CD4-positive, alpha-beta T cell treated with Interleukin-17A for 1 hour (primary cell): ENCODE measurements at places on chromosomes 6 and 20.

DNA sequence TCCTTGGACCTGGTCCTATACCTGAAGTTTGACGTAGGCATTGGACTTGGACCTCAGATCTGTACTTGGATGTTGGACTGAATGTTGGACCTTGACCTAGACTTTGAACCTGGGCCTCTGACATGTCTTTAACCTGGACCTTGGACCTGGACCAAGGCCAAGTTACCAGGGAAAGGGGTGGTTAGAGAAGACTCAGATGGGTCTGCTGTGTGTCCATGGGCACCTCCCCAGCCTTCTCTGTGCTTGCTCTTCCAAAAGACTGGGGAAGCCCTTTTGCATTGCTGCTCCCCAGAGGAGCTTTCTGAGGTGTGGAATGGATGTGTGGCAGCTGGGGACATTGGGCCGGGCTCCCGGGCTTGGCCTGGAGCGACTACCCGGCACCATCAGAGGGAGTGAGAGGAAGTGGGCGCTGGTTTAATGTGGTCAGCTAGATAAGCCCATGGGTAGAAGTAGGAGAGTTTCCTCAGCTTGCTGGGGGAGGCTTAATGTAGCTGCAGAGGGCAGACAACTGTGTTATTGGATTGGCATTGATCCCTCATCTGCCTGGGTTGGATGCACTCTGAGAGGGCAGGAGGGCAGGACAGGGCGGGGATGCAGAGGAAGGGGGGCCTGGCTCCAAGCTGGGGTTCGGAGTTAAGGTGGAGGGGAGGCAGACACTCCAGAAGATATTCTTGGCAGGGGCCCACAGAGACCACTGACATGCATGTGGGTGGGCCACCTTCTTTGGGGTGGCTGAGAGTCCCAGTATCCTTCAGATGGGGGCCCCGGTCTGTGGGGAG lies 4.2 kb downstream of the SCRT2 start:
- DNase-seq: no peak

GRCh38 chr6:93059911-93060310 lies 359.4 kb downstream of the EPHA7 start:
- no peak for DNase-seq

GRCh38 chr6:167791780-167792478 lies 34.8 kb upstream of the AFDN start:
- no peak for DNase-seq

- DNase-seq: no peak
These were observed 67.4 kb downstream of the STMND1 start for GRCh38 chr6:17169291-17169690.

DNA sequence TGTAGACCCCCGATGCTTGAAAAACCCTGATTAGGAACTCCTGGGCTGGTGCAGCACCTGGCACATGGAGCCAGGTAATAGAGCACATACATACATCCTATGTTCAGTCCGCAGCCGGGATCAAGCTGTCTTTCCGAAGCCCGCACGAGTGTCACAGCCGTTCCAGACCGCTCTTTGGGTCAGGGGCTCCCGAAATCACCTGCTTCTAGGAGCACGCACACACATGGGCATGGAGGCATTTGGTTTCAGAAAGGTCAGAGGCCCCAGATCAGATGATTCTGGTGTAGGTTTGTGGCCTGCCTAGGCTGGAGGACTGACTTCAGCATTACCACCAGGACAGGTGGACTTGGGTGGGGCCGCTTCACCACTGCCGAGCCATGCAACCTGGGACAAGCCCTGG lies 42.1 kb upstream of the STX16 start:
- no peak for DNase-seq

DNA sequence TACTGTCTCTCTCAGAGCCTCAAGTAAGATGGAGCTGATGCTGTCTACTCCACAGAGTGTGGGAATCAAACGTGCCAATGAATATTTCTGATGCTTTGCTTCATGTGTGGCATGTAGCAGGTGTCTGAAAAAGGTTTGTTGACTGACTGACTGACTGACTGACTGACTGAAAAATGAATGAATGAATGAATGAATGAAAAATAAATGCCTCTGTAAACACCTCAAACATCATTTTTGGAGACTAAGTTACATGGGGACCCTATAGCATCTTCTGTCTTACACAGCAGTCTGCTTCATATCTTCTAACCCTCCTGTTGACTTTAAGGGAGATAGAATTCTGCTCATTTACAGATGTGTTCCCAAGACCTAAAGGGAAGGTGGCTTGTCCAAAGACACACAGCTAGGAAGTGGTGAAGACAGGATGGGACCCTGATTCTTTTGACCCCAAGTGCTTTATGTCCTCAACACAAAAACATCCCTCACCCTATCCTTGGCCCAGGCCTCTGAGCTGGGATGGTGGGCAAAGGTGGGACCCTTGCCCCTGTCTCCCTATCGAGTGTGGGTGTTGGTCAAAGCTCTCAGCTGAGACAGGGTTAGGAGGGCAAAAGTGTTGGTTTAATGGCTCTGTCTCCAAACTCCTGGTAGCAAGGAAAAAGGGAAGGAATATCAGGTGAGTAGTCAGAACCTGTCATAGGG lies 104.4 kb downstream of the TOX2 start:
- DNase-seq: no peak

DNA sequence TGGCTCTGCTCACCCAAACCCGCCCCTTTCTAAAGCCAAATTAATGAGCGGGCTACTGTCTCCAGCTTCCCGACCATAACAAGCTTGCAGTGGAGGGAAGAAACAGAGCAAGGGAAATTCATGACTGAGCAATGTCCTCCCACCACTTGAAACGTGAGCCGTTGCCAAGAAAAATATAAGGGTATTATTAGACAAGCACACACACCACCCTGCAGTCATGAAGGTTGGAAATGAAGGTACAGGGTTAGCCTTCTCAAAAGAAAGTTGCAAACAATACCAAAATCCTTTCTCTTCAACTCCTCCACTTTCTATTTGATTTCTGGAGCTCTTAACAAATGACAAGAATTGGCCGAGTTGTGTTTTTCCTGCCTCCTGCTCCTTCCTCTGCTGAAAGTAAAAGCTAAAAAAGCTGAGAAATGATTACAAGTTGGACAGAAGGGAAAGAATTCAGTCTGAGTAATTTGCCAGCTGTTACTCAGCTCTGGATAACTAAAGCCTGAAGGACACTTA lies 151.1 kb upstream of the B3GAT2 start:
- DNase-seq: no peak

DNA sequence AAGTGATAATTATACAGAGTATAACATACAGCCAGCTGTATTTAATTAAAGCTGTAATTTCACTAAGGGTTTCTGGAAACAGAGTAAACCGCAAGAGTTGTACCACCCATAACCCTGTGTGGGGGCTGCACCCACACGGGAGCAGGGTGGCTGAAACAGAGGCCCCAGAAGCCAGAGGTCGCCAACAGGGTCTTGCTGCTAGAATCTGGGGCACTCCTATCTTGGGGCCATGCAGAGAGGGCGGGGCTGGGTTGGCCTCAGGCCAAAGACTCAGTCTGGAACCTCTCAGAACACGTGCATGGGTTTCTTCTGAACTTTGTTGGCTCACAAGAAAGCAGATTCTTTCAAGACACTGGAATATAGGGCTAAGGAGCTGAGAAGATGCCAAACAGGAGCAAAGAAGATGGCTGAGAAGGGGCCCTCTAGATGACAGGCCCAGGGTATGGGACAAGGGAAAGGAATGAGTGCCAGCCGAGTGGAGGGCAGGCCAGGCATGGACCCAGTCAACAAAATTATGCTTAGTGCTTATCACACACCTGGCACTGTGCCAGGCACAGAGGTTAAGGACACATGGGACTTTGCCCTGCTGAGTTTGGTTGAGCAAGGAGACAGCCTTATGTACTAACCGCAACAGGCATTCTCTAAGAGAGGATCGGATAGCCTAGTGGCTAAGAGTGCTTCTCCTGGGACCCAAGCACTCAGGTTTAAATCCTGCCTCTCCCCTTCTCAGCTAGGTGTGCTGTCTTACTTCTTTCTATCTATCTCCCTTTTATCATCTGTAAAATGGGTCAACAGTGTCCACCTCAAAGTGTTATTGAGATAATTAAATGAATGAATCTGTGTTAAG lies 96.6 kb upstream of the FOXP4 start:
- no peak for DNase-seq
